Skeletal muscle tissue (tissue), 5 donors: ENCODE measurements at places on chromosomes 3 and 15. TPM values are rescaled to one million over a fixed set of nuclear protein-coding genes. Genes with fewer than 3 reads are reported as not detected.

Gene SUSD5
- total RNA-seq = 2.6 TPM

Gene SAXO2
- 0.52 TPM for total RNA-seq

Gene MKRN3
- total RNA-seq = 1.6 TPM

Gene LRRC49
- 11.0 TPM for total RNA-seq

Gene PLA2G4D
- not detected for total RNA-seq

Gene SMCO1
- 3.7 TPM for total RNA-seq

Gene VPS13C
- total RNA-seq = 73.6 TPM

Gene SLC22A13
- not detected for total RNA-seq

Gene THAP10
- 5.2 TPM for total RNA-seq

Gene RBP2
- not detected for total RNA-seq

Gene PIGZ
- 1.0 TPM for total RNA-seq

Gene LMOD3
- total RNA-seq = 31.8 TPM

Gene LMLN
- total RNA-seq = 4.2 TPM

Gene SLC12A1
- total RNA-seq = not detected

Gene PLCB2
- 3.7 TPM for total RNA-seq

Gene CRTAP
- total RNA-seq = 32.9 TPM

Gene PP2D1
- not detected for total RNA-seq

Gene PTH1R
- total RNA-seq = 9.4 TPM

Gene TOPBP1
- total RNA-seq = 21.4 TPM

Gene APBA2
- 4.2 TPM for total RNA-seq

Gene DUOX2
- under 0.01 TPM for total RNA-seq

Gene DOCK3
- total RNA-seq = 0.52 TPM

Gene TCAIM
- total RNA-seq = 20.9 TPM
